ENCODE measurements at places on chromosomes 6 and 20. TPM values are rescaled to one million over a fixed set of nuclear protein-coding genes. Genes with fewer than 3 reads are reported as not detected.

DNAH8 gene
- total RNA-seq: under 0.01 TPM

C20orf204 gene
- total RNA-seq: 1.2 TPM

DNA sequence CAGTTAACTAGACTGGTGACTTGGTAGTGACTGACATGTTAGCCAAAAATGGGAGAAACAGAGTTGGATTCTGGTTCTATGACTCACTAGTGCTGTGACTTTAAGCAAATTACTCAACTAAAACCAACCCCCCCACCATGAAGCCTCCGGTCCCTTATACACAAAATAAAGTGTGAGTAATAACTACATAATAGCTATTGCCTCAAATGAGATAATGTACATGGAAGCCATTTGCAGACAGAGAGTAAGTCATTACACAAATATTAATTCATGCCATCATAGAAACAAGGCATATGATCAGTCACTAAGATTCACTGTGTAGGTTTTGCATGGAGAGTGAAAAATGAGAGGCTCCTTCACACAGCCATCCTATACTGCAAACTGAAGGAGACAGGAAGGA lies 111.9 kb downstream of the HIVEP2 start:
- no peak for DNase-seq

- no peak for DNase-seq
Observed at GRCh38 chr6:23690453-23691049, 435.5 kb upstream of the NRSN1 start.

- DNase-seq: no peak
Observed at GRCh38 chr6:75694406-75694805, 54.6 kb upstream of the MYO6 start.

DNA sequence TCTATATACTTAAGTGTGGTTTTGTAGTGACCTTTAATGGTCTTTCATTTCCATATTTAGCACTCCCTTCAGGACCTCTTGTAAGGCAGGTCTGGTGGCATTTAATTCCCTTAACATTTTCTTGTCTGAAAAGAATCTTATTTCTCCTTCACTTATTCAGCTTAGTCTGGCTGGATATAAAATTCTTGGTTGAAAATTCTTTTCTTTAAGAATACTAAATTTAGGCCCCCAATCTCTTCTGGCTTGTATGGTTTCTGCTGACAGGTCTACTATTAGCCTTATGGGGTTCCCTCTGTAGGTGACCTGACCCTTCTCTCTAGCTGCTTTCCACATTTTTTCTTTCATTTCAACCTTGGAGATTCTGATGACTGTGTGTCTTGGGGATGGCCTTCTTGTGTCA lies 236.9 kb downstream of the THBS2 start:
- no peak for DNase-seq

GRCh38 chr6:144820270-144820669 lies 535.1 kb downstream of the UTRN start:
- no peak for DNase-seq

- DNase-seq: no peak
Observed at GRCh38 chr6:24229696-24230405, 103.8 kb downstream of the NRSN1 start.

DNA sequence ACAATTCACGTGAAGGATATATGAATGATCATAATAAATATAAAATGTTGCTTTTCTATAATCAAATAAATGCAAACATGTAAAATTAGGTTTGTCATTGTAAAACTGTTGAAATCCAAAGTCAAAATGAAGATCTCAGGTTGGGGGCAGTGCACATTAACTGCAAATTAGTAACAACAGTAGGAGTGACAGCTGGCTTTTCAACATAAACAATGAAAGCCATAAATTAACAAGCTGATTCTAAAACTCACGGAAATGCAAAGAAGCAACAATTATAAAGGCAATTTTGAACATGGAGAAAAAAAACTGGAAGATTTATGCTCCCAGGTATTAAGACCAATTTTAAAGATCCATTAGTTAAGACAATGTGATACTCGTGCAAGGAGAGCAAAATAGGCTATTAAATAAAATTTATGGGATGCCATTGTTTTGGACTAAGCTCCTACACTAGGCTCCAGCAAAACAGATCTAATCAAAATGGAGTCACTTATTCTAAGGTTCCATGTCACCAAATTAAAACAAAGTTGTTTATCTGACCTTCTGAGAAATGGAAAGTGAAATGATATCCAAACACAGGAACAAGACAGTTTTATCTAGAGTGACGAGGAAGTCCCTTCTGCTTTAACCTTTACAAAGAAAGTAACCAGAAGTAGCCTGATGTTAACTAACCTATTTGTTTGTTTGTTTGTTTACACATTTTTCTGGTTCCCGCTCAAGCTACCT lies 770.8 kb downstream of the EPHA7 start:
- DNase-seq: no peak

DNA sequence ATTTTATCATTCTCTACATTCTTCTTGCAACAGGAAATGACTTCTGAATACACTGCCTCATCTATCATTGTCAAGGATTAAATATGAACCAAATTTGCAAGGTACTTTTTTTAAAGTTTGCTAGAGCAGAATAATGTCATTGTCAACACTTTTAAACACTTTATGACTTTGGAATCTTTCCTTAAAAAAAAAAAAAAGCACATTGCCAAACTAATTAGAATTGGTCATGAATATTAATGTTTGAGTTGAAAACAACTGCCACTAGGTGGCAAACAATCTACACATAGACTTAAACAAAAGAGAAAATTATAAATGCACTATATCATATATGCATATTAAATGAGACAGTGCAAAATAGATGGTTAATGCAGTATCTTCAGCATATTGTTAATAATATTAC lies 32.5 kb upstream of the TMEM244 start:
- DNase-seq: peak; percentile 7

GRCh38 chr6:68726337-68726736 lies 91.3 kb downstream of the ADGRB3 start:
- no peak for DNase-seq
